ENCODE measurements at places on chromosomes 3 and 15.

DNA sequence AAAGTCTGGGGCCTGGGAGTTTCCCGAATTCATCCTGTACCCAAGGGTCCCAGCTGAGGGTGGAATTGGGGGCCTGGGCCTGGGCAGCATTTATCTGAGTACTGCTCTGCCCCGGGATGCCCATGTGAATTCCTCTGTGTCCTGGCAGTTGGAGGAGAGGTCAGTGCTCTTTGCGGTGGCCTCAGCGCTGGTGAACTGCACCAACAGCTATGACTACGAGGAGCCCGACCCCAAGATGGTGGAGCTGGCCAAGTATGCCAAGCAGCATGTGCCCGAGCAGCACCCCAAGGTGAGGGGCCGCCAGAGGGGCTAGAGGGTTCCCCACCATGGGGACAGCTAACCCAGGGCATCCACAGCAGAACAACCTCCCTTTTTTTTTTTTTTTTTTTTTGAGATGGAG is 6.2 kb upstream of the RCCD1 start:
- DNase-seq, result no peak

DNA sequence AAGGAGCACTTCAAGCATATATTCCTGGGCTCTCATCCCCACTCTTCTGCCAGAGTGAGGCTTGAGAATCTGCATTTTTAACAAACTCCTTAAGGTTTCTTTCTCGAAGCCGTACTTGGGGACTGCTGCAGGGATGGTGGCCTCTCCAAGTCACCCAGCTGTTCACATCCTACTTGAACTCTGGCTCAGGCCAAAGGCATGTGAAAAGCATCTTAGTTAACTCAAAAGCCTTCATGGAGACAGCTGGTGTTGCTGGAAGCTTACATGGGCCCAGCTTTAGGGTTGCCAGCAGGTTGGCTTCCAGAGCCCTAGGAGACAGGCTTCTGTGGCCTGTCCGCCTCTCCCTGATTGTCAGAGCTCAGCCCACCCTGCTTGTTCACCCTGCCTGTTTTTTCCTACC is 139.2 kb downstream of the THSD4 start:
- DNase-seq, result no peak

GRCh38 chr15:69032703-69033373 is 18.3 kb downstream of the NOX5 start:
- DNase-seq, result no peak

DNA sequence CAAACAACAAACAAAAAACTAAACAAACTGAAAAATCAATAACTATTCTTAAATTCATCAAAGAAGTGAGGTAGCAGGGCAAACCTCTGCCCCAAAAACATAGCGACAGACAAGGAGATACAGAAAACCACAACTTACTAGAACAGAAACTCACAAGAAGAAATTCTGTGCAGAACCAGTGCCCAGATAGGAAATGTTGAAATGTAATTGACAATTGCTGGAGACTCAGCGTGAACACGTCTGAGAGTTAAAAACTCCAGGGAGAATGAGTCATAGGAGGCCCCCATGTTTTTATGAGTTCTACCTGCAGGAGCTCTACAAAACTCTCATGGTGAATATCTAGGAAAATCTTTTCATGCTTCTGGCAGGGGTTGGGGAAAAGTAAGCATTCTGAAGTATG is 95.5 kb upstream of the SETMAR start:
- DNase-seq, result no peak

DNA sequence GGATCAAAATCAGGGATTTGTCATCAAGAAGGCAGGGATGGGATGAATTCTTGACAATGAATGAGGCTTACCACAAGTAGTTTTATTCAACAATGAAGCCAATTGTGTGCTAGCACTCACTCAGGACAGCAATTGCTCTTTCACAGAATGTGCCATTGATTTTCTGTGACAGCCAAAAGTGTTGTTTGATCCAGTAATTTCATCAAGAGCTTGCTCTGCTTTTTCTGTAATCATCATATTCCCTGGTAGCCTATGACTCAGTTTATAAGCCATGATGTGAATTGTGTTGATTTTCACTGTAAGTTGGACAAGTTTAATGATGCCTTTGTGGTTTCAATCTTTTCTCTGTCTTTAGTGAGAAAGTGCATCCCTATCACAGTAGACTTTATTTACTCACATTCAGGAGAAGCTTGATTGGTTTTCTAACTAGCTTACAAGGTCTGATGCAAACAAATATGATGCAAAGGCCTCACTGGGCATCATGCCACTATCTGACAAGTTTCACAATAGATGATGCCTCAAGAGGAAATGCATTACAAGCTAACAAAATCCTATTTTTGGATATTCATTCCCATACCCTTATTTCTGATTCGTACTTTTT is 13.6 kb upstream of the CSRNP1 start:
- DNase-seq, result no peak

- DNase-seq, result no peak
Observed at GRCh38 chr3:127792541-127793292, 29.6 kb downstream of the MGLL start.

DNA sequence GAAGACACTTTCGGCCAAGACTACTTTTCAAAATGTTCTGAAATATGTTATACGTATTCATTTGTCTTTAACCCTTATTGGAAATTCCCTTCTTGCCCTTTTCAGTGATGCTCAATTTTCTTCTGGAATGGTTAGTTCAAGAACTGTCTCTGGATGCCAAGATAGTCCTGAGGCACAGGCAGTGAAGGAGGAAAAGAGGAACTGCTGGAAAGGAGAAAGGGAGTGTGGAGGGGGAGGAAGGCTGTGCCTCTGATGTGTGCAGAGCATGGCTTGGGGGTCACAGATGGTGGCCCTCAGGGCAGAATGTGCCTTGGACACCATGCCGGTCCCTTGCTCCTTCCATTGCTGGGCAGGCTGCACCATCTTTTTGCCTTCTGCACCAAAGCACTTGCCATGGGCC is 73.7 kb downstream of the CEP63 start:
- DNase-seq, result no peak

Data from activated CD8-positive, alpha-beta memory T cell treated with anti-CD3 and anti-CD28 coated beads, Interleukin-2, amount 50 U/mL, for 48 hours (primary cell).